ENCODE measurements at places on chromosomes 7 and 10. TPM values are rescaled to one million over a fixed set of nuclear protein-coding genes. Genes with fewer than 3 reads are reported as not detected.

POT1 gene
- 3.6 TPM for polyA plus RNA-seq

ARMC10 gene
- polyA plus RNA-seq, result 13.9 TPM

HEPACAM2 gene
- 28.2 TPM for polyA plus RNA-seq

NANOS1 gene
- polyA plus RNA-seq, result not detected

RBM33 gene
- polyA plus RNA-seq, result 8.1 TPM

OR2A42 gene
- not detected for polyA plus RNA-seq

ELOVL3 gene
- polyA plus RNA-seq, result not detected

CHST15 gene
- 8.7 TPM for polyA plus RNA-seq
